ENCODE measurements at places on chromosomes 11 and 22.

- DNase-seq = no peak
These were observed 29.1 kb upstream of the TECTA start for GRCh38 chr11:121071846-121072450.

GRCh38 chr11:116162886-116163230, 609.9 kb downstream of the BUD13 start:
- DNase-seq = no peak

DNA sequence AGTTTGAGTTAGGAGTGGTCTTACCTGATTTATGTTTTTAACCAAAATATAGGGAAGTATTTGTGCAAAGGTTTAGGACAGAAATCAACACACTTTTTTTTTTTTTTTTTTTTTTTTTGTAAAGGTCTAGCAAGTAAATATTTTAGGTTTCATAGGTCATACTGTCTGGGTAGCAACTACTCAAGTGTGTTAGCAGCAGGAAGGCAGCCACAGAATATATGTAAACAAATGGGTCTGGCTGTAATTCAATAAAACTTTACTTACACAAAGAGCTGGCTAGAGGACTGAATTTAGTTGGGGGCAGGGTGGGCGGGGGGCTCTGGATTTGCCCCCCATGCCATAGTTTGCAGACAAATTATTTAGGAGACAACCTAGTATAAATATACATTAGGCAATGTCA, 510.4 kb downstream of the NELL1 start:
- DNase-seq = no peak

DNA sequence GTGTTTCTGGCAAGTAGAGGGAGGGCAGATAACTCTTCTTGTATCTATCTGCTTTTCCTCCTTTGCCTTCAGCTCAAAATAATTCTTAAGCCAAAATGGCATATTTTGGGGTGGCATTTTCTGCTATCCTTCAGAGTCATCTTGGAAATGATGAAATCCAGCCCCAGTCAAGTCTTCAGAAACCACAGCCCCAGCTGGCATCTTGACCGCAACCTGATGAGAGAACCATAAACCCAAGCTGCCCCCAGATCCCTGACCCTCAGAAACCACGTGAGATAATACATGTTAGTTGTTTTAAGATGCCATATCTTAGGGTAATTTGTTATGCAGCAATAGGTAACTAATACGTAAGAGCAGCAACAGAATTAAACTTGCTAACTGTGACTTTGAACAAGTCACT, 15.1 kb upstream of the PAMR1 start:
- DNase-seq = no peak

- DNase-seq = no peak
These were observed 190.7 kb downstream of the SNX19 start for GRCh38 chr11:130725421-130726233.

DNA sequence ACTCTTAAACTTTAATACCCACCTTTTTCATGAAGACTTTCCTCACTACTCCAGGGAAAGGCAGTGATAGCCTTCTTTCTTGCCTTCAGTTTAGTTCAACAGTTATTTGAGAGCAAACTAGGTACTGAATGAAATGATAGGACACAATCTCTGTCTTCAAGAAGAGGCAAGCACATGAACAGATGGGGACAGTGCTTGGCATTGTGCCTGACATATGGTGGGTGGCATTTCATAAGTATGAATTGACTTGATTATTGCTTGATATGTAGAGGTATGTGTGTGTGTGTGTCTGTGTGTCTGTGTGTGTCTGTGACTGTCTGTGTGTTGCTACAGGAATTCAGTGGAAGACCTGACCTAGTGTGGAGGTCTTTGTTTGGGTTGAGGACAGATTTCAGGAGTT, 504.1 kb downstream of the NELL1 start:
- DNase-seq = no peak

- no peak for DNase-seq
These were observed 8.3 kb upstream of the SLC39A13 start for GRCh38 chr11:47399860-47400767.

DNA sequence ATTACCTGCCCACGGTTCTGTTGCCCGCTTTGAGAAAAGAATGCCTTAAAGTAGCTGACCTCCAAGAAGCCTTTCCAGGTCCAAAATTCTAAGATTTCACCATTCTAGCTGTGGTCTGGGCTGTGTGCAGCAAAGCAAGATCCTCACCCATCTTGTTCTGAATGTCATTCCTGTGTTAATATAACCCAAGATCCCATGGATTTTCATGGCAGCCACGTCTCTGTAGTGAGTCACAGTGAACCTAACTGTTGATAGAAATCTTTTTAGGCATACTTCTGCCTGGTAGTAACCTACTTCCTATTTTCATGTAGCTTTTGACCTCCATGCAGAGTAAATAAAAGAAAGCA, 210.0 kb downstream of the NAV2 start:
- DNase-seq = no peak

DNA sequence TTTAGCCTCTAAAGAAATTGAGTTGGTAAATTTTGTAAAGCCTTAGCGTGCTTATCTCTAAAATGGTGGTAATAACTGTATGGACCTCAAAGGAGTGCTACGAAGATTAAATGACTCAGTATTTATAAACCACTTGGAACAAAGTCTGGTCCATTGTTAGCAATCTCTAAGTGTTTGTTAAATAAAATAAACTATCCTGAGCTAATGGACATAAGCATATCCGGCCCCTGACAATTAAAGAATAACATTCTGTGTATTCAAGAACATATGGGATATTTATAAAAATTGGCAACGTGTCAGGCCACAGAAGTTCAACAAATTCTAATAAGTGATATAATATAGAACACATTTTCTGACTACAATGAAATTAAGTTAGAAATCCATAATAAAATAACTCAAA, 71.0 kb downstream of the MYEOV start:
- no peak for DNase-seq

- no peak for DNase-seq
These were observed 167.5 kb upstream of the NECTIN1 start for GRCh38 chr11:119896387-119897045.

- DNase-seq = no peak
These were observed 46.1 kb upstream of the JAM3 start for GRCh38 chr11:134022748-134023147.

- no peak for DNase-seq
These were observed 4.4 kb upstream of the RFPL3 start for GRCh38 chr22:32353292-32353691.

- peak; percentile 76 for DNase-seq
These were observed 4.1 kb downstream of the SUN2 start for GRCh38 chr22:38751422-38752346.

- no peak for DNase-seq
These were observed 9.4 kb downstream of the C11orf91 start for GRCh38 chr11:33691066-33691864.

GRCh38 chr11:71248656-71249055, 3.7 kb downstream of the SHANK2 start:
- no peak for DNase-seq

GRCh38 chr11:12193515-12194336, 83.3 kb downstream of the MICAL2 start:
- no peak for DNase-seq

- no peak for DNase-seq
These were observed 92.7 kb downstream of the ETS1 start for GRCh38 chr11:128494418-128495332.

- DNase-seq = peak; percentile 76
These were observed 14.1 kb downstream of the RPS13 start for GRCh38 chr11:17063171-17064002.

- DNase-seq = no peak
These were observed at the start of gene MMP8 for GRCh38 chr11:102724904-102725500. Gene MMP8, minus strand, starts transcription at chr11:102724954. Its CDS starts 99 bp downstream, at chr11:102724855.

DNA sequence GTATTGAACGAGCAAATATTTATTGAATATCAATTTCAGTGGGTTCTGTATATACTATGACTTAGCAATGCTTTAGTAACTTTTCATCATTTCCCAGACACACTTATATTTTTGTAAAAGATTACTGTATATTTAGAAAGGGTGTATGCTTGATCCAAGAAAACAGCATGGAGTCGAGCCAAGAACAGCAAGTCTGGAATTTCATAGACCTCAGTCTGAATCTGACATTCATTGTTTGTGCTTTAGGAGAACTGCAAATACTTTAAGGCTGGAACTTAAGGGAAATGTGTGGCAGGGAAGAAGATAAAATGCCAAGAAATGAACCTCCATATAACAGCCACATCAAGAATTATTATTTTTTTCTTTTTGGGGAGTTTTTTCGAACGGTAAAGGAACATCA, 1156.8 kb downstream of the LRRC4C start:
- no peak for DNase-seq

- no peak for DNase-seq
These were observed 11.6 kb downstream of the MRGPRF start for GRCh38 chr11:69001243-69002081.

DNA sequence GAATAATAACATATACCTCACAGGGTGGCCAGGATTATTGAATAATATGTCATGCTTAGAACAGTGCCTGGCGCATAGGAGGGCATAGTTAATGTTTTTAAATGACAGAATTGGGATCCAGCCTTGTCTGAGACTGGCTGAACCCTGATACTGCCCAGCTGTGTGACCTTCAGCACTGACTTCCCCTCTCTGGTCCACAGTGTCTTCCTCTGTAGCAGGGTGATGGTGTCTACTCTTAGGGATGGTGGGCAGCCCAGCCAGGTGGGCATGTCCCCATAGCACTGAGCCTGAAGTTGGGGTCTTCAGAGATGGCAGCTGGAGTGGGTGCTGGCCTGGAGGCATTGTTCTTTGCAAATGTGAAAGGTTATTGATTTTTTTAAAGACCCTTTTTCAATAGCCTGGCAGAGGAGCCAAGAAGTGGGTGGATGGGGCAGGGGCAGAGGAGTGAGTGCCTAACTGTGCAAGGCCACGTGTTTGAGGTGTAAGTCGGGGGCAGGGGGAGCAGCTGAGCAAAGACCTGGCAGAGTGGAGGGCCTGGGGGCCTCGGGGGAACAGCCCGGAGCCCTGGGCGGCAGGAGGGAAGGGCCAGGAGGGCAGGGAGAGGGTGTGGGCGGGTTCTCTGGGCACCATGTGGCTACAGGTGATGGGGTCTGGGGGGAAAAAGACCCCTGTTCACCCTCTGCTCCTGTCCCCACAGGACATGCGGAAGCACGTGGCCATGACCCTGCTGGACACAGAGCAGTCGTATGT, 29.8 kb upstream of the RELT start:
- DNase-seq = no peak

DNA sequence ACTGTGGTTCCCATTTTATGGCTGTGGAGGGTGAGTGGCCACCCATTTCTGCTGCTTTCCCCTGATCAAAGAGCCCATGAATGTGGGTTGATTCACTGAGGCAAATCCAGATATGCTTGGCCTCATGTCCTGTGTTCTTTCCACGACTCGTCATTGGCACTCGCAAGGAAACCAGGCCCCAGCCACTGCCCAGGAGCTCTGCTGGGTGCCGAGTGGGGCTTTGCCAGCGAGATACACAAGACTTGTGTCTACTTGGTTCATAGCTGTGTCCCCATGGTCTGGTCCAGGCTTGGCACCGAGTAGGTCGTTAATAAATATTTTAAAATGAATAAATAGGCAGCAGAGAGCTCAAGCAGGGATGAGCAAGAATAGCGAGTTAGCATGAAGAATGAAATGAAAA, 1291.5 kb downstream of the TBC1D22A start:
- no peak for DNase-seq

DNA sequence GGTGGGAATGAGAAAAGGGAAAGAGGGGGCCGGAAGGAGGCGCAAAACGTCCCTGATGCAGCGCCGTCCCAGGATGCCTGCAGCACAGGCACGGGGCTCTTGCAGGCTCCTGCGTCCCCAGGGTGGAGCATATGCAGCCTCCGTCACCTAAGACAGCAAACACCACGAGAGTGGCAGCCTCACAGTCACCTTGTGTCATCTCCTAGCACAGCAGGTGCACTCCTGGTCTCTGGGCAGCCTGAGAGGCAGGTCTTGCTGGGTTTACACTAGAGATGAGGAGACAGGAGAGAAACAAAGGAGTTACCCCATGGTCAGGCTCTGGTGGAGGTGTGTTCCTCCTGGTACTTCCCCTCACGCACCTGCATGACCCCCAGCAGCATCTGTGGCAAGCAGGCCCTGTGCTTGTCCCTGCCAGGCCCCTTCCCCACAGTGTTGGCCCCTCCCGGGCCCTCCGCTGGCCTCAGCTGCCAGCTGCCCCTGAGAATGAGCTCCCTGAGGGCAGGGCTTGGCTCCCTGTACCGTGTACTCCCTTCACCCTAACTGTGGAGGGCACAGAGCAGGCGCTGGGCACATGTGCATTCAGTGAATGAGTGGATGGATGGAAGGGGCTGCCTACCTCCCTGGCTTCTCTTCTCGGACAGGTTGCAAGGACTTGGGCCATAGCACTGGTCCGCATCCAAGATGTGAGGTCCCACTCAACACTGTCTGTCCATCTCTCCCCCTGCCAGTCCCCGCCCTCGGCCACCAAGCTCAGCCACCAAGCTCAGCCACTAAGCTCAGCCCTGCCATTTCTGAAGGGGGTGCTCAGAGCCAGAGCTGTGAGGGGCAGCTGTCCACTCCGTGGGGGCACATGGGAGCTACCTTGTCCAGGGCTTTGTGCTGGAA, 988.6 kb downstream of the BRD1 start:
- DNase-seq = no peak

DNA sequence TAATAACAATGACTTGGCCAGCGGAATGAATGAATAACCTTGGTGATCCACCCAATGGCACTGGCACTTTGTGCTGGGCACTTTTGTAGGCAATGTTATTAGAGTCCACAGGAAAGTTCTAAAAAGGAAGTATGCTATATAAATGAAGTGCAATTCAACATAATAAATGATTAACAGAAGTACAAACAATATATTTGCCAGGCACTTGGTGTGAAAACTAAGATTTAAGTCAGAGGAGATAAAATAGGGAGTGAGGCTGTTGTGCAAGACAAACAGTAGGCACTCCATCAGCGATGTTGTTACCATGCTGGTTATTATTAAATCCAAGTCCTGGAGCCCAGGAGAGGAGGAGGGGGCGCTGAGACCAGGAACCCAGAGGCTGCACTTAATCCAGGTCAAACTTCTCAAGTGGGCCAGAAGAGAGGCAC, 173.8 kb downstream of the LARGE1 start:
- DNase-seq = no peak

GRCh38 chr22:30158744-30159500, 78.7 kb downstream of the HORMAD2 start:
- peak; percentile 42 for DNase-seq

GRCh38 chr11:109019342-109019936, 354.6 kb downstream of the DDX10 start:
- DNase-seq = no peak

DNA sequence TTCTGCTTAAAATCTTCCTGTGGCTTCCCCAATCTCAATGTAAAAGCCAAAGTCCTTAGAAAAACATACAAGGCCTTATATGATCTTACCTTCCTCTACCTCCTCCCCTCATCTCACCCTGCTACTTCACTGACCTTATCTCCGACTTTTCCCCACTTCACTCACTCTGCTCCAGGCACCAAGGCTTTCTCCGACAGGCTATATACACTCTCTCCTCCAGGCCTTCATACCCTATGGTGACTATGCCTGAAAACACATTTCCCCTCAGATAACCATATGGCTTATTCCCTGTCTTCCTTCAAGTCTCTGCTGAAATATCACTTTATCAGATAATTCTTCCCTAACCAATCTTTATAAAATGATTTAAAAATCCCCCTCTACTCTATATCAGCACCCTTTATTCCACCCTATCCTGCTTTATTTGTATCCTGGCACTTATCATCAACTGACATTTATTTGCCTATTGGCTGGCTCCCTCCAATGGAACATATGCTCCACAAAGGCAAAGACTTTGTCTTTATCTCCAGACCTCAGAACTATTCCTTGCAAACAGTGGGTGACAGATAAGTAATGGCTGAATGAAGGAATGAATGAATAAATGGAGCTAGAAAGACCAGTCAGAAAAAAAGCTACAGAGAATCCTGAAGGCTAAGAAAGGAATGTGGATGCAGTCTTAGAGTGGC, 52.7 kb downstream of the PAK1 start:
- DNase-seq = no peak

All from stimulated activated CD4-positive, alpha-beta T cell treated with anti-CD3 and anti-CD28 coated beads, Interleukin-15, amount 100 ng/mL, for 24 hours (primary cell).